HCEC 1CT (cell line): ENCODE measurements at places on chromosomes 1 and 21.

GRCh38 chr1:53698384-53698980 is 40.5 kb downstream of the GLIS1 start:
- DNase-seq, result no peak

DNA sequence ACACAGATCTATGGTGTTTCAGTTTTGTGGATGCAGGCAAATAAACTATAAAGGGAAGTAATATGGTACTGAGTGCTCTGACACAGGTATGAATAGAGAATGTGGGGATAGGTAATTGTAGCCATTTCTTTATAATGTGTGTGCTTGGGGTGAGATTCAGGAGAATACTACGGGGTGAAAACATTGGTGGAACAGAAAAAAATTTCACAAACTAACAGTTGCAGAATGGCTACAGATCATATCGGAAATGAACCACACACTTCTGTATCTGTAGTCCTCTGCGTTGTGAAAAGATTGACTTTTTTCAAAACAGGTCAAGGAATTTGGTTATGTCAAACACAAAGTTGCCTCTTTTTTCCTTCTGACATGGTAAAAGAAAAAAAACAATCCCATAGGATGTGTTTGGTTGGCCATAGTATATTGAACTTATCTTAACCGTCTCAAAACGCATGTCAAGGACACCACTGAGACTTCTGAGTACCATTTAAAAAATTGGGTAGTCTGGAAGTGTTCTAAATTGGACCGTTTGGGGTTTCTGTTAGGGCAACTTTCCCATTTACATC is 1.1 kb upstream of the CDC73 start:
- DNase-seq, result no peak

GRCh38 chr1:51592711-51593110 is 24.2 kb upstream of the OSBPL9 start:
- DNase-seq, result no peak

DNA sequence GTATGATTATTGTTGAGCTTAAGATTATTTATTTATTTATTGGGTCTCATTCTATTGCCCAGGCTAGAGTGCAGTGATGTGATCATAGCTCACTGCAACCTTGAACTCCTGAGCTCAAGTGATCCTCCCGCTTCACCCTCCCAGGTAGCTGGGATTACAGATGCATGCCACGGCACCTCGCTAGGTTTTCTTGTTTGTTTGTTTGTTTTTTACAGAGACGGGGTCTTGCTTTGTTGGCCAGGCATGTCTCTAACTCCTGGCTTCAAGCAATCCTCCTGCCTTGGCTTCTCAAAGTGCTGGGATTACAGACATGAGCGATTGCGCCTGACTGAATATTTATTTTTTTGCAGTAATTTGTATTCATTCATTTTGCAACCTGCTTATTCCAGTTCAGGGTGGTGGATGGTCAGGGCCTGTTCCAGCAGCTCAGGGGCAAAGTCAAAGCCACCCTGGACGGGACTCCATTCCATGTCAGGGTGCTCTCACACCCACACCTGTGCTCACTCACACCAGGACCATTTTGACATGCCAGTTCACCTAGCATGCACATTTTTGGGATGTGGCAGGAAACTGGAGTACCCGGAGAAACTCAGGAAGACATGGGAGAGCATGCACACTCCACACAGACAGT is 29.6 kb upstream of the RASAL2 start:
- DNase-seq, result no peak

- DNase-seq, result peak; percentile 47
These were observed 76.5 kb upstream of the WDR26 start for GRCh38 chr1:224510880-224511645.
